Naive thymus-derived CD4-positive, alpha-beta T cell (primary cell): ENCODE measurements at places on chromosomes 11 and 22. TPM values are rescaled to one million over a fixed set of nuclear protein-coding genes. Genes with fewer than 3 reads are reported as not detected.

- no peaks in the 10 kb centered on the region for H3K36me3 ChIP-seq
- no peak for DNase-seq
- no peak overlapping the region for H3K4me3 ChIP-seq
- no peak overlapping the region for H3K27ac ChIP-seq
Measured at GRCh38 chr11:11476971-11477645, 124.1 kb upstream of the CSNK2A3 start.

GRCh38 chr11:84468235-84468634 lies 1158.9 kb downstream of the DLG2 start:
- H3K4me1 ChIP-seq = no peaks in the 10 kb centered on the region
- DNase-seq = no peak
- H3K27me3 ChIP-seq = no peaks in the 10 kb centered on the region
- no peaks in the 10 kb centered on the region for H3K36me3 ChIP-seq
- H3K4me3 ChIP-seq = no peak overlapping the region

DNA sequence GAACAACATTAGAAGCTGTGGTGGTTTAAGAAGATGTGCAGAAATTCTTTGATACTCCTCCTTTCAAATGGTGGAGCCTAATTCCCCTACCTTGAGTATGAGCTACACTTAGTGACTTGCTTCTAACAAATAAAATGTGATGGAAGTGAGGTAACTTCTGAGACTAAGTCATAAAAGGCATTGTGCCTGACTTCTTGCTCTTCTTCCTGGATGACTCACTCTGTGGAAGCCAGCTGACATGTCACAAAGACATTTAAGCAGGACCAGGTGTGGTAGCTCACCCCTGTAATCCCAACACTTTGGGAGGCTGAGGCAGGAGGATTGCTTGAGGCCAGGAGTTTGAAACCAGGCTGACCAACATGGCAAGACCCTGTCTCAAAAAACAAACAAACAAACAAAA lies 3.9 kb upstream of the PLA2G3 start:
- no peak overlapping the region for H3K4me3 ChIP-seq
- H3K36me3 ChIP-seq = no peaks in the 10 kb centered on the region
- no peaks in the 10 kb centered on the region for H3K4me1 ChIP-seq
- no peak overlapping the region for H3K27ac ChIP-seq
- DNase-seq = no peak
- H3K27me3 ChIP-seq = no peaks in the 10 kb centered on the region

DNA sequence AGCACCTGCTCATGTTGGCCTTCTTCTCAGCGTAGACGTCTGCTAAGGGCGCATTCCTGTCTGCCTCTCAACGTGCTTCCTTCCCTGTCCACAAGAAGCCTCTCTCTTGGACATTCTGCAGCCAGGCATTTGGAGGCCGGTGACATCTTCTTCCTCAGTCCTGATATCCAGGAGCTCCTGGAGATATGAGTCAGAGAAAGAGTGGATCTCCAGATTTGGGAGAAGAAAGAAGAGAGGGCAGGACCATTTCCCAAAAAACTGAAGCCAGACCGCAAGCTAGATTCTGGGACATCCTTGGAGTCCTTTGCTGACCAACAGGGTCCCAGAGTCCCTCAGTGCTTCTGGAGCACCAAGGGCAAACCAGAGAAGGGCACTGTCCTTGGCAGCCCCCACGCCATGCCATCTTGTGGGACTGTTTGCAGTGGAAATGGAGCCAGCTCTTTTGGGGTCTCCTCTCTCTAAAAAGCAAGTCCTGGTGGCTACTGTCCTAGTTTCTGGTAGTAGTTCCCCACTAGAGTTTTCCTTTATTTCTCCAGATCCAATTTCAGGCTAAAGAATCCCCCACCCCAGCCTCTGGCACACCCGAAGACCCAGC lies 36.1 kb upstream of the SYT13 start:
- no peaks in the 10 kb centered on the region for H3K4me1 ChIP-seq
- H3K36me3 ChIP-seq = no peaks in the 10 kb centered on the region
- H3K4me3 ChIP-seq = no peak overlapping the region
- no peak overlapping the region for H3K27ac ChIP-seq
- no peak for DNase-seq

DNA sequence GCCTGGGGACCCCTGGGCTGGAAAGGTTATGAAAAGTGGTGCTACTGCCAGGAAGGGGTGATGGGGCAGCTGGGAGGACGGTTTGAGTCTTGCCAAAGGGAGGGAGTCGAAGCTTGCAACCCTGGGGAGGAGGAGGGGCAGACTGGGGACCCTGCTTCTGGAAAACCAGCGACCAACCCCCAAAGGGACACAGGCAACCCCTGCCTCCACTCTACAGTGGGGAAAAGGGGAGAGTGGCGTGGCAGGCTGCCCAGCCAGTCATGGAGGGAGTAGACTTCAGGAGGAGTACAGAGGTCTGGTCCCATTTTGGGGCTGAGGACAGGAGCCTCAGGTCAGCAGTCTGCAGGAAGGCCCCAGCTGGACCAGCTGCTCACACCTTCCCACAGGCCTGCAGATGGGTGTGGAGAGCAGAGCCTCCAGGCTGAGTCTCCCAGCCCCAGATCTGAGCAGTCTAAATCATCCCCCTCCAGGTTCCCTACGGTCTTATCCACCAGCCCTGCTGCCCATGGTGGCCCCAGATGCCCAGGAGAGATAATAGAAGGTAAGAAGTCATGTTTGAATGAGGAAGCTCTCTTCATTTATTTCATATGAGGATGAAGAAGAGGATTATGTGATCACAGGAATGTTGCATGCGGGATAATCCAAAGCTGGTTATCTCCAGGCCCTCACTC lies 3.3 kb downstream of the DDT start:
- H3K27ac ChIP-seq = no peak overlapping the region
- no peaks in the 10 kb centered on the region for H3K27me3 ChIP-seq
- H3K4me3 ChIP-seq = no peak overlapping the region
- DNase-seq = no peak
- peaks cover 25% of the 10 kb centered on the region for H3K36me3 ChIP-seq
- no peaks in the 10 kb centered on the region for H3K4me1 ChIP-seq

- no peaks in the 10 kb centered on the region for H3K4me1 ChIP-seq
- no peaks in the 10 kb centered on the region for H3K36me3 ChIP-seq
- H3K4me3 ChIP-seq = no peak overlapping the region
Measured at GRCh38 chr11:88249706-88250105, 74.5 kb upstream of the RAB38 start.

DNA sequence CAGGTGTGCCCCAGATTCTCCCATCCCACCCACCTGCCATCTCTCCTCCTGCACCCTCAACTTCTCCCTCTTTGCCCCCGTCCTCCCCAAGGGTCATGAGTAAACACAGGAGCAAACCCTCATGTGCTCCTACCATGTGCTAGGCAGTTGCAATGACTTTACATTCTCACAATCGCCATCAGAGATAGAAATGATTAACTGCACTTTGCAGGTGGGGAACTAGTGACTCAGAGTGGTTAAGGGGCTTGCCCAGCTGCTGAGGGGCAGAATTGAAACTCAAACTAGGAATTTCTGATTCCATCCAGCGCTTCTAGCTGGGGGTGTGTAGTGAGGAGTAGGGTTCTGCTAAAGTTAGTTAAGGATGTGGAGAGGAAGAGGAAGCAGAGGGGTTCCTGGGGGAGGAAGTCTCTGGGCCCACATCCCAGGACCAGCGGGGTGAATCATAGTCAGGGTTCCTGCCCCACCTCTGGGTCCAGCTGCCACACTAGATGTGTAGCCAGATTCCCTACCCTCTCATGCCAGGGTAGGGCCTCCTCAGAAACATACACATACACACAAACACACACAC lies 16.0 kb upstream of the PRG2 start:
- H3K27me3 ChIP-seq = no peaks in the 10 kb centered on the region
- DNase-seq = no peak
- no peak overlapping the region for H3K27ac ChIP-seq
- H3K36me3 ChIP-seq = peaks cover 9% of the 10 kb centered on the region

DNA sequence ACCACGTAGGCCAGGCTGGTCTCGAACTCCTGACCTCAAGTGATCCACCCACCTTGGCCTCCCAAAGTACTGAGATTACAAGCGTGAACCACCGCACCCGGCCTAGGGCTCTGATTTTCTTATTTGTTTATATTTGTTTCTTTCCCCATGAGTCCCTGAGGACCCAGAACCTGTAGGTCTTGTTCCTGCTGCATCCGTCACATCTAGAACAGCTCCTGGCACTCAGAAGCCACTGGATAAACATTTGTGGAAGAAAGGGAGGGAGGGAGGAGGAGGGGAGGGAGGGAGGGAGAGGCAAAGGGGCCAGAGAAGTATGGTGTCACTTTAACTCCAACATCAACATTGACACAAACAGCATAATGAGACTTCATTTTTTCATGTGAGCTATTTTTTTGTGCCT lies 67.7 kb downstream of the CELSR1 start:
- DNase-seq = no peak
- H3K36me3 ChIP-seq = no peaks in the 10 kb centered on the region
- H3K27me3 ChIP-seq = no peaks in the 10 kb centered on the region
- no peak overlapping the region for H3K4me3 ChIP-seq
- H3K4me1 ChIP-seq = no peaks in the 10 kb centered on the region
- no peak overlapping the region for H3K27ac ChIP-seq

DNA sequence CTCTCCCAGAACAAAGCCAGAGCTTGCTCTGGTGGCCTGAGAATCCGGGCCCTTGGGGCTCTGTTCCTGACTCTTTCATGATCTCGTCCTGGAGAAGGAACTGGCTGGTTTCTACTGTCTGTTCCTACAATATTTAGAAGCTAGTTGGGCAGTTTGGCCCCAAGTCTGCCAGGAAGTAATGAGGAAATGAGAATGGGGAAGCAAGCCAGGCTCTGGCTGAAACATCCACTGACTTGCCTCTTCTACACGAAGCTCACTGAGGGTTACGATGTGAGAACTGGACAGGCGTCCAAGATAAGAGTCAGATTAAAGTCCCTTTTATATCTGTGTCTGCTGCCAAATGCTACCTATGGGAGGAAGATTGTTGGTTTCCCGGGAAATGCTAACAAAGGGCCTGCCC lies 110.0 kb upstream of the KIRREL3 start:
- H3K36me3 ChIP-seq = no peaks in the 10 kb centered on the region
- no peak overlapping the region for H3K27ac ChIP-seq
- no peak for DNase-seq
- no peak overlapping the region for H3K4me3 ChIP-seq

DNA sequence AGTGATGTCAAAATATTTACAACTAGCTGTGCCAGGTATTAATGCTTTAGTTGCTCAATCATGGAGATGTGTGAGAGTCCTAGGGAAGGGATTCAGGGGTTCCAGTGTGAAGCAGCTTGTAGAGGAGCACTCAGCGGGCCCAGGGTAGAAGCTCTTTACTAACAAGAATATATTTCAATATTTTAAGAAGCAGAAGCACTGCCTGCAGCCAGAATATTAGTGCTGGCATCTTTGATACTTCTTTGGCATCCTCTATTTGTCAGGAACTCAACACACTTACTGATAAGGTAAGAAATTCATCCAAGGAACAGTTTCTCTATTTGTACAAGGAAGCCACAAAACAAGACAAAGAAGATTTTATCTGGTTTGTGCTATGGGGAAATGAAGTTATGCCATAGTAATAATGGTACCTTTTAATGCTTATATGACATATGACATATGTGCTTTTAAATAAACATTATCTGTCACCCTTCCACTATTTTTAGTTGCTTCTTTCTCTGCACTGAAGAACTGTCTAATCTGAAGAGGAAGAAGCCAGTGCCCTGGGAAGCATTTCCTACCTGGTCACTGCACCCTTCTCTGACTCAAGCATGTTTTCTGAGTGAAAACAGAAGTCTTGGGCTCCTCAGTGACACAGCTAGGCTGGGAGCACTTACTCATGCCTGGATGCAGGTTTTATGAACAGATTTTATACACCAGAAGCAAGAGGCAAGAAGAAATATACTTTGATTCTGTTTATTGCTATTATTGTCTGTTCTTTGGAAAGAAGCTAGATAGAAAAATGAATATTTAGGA lies 388.1 kb upstream of the CCDC90B start:
- no peaks in the 10 kb centered on the region for H3K36me3 ChIP-seq
- no peak overlapping the region for H3K4me3 ChIP-seq
- no peak overlapping the region for H3K27ac ChIP-seq
- H3K27me3 ChIP-seq = no peaks in the 10 kb centered on the region

DNA sequence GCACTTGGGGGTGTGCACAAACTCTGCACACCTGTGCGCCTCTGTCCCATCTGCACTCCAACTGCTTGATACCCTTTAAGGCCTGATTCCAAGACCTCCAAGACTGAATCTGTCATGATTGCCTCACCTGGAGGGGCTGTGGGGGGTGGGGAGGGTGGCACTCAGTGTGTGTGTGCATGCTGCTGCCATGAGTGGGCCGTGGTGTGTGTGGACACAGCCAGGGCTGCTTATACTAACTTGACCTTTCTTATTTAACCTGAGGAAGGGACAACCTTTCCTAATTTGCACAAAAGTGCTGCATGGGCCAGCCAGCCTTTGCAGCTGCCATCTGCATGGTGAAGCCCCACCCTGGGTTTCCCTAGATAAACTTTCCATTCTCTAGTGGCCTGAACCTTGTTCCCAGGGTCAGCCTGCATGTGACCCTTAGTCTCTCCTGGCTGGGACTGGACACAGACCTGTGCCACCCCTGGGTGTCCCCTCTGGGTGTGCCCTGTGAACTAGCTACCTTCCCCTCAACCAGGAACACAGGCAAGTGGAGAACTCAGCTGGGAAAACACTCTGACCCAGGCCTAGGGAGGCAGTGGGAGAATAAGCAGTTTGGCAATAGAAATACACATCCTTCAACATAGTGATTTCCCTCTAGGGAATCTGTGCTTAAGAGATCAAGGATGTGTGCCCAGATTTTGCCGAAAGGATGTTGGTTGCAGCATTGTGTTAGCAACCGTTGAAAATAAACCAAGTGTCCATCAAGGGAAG lies 45.4 kb upstream of the DKK3 start:
- no peak overlapping the region for H3K4me3 ChIP-seq
- H3K4me1 ChIP-seq = no peaks in the 10 kb centered on the region
- DNase-seq = no peak
- H3K27me3 ChIP-seq = no peaks in the 10 kb centered on the region
- no peaks in the 10 kb centered on the region for H3K36me3 ChIP-seq
- H3K27ac ChIP-seq = no peak overlapping the region

- DNase-seq = no peak
- no peak overlapping the region for H3K27ac ChIP-seq
- no peaks in the 10 kb centered on the region for H3K4me1 ChIP-seq
- H3K27me3 ChIP-seq = no peaks in the 10 kb centered on the region
- no peaks in the 10 kb centered on the region for H3K36me3 ChIP-seq
Measured at GRCh38 chr22:32048069-32048468, 5.0 kb downstream of the SLC5A1 start.

Gene LRRC4C
- total RNA-seq = not detected

Gene BARX2
- not detected for total RNA-seq

Gene TMEM135
- total RNA-seq = 12.8 TPM

Gene CRACR2B
- total RNA-seq = 1.2 TPM

Gene HPX
- 1.7 TPM for total RNA-seq
